ENCODE measurements at places on chromosomes 4 and X.

GRCh38 chr4:31784558-31784957 lies 1064.4 kb downstream of the PCDH7 start:
- DNase-seq: no peak

GRCh38 chrX:151977923-151978322 lies 3.4 kb upstream of the GABRE start:
- no peak for DNase-seq

- no peak for DNase-seq
These were observed 876.6 kb upstream of the GRID2 start for GRCh38 chr4:91427171-91427570.

- no peak for DNase-seq
These were observed 41.9 kb upstream of the GAB1 start for GRCh38 chr4:143294710-143295275.

GRCh38 chr4:173001571-173001970 lies 167.0 kb upstream of the GALNT7 start:
- DNase-seq: no peak

DNA sequence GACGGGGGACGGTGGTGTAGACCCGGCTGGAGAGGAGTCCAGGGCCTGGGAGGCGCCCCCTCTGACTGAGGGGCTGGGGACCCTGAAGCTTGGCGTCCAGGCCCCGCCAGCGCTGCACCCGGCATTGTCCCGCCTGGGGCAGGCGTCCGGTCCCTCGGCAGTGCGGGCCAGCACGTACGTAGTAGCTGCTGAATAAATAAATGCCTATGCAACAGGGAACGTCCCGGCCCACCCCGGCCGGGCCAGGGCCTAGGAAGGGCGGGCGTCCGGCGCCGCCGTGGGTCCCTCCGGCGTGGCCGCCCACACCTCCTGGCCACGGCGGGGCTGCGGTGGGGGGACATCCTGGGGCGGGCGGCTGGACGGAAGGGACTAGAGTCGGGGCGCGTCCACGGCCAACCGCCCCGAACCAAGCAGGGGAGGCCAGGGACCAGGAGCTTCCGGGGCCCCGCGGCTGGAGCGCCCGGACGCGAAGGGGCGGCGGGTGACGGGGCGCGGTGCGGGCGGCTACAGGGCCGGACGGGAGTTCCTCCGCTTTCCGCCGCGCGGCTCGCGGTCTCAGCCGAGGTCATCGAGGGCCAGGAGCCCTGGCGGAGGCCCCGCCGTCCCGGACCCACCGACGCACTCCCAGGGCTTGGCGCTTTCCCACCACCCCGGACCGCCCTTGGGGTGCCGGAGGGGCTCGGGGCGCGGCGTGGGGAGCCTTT lies 886 bp upstream of the WWC2 start:
- DNase-seq: peak; percentile 15

DNA sequence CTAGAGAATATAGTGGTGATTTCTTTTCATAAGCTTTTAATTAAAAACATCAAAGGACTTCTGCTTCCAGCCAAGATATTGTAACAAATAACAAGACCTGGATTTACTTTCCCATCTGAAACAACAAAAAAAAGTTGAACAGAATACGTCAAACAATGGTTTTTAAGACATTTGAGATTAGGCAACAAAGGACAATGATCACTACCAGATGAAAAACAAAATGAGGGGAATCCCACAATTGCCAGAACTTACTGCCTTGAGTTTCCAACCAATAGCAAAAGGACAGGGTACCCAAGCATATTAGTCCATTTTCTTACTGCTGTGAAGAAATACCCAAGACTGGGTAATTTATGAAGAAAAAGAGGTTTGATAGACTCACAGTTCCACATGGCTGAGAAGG lies 341.4 kb upstream of the INTU start:
- no peak for DNase-seq

GRCh38 chr4:137361756-137362470 lies 170.4 kb downstream of the PCDH18 start:
- no peak for DNase-seq

- no peak for DNase-seq
These were observed 67.7 kb downstream of the MID1IP1 start for GRCh38 chrX:38868941-38869401.

- no peak for DNase-seq
These were observed 199.9 kb downstream of the SHOX start for GRCh38 chrX:830532-830931.

GRCh38 chr4:36549252-36549651 lies 267.8 kb downstream of the DTHD1 start:
- DNase-seq: no peak

GRCh38 chrX:43835559-43835958 lies 46.7 kb downstream of the MAOB start:
- no peak for DNase-seq

DNA sequence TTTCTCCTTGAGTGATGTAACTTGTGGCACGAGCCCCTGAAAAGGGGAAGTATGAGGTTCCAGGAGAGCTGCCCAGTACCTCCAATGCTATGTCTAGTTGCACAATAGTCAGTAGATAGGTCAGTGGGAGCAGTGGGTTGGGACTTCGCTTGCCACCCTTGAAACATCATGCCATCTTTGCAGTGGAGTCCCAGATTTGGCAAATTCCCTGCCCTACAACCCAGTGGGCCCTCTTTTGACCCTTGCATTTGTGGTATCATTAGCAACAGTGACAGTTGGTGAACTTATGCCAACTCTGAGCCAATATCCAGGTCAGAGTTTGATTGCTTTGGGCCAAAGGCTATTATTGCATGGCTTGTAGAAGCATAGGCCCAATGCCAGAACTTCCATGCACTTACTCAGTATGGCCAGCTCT lies 12.3 kb downstream of the FHL1 start:
- no peak for DNase-seq

All from activated CD8-positive, alpha-beta memory T cell treated with anti-CD3 and anti-CD28 coated beads, Interleukin-2, amount 50 U/mL, for 4 hours (primary cell).